Eye (tissue), 1 donor: ENCODE measurements at places on chromosomes 2 and 18.

DNA sequence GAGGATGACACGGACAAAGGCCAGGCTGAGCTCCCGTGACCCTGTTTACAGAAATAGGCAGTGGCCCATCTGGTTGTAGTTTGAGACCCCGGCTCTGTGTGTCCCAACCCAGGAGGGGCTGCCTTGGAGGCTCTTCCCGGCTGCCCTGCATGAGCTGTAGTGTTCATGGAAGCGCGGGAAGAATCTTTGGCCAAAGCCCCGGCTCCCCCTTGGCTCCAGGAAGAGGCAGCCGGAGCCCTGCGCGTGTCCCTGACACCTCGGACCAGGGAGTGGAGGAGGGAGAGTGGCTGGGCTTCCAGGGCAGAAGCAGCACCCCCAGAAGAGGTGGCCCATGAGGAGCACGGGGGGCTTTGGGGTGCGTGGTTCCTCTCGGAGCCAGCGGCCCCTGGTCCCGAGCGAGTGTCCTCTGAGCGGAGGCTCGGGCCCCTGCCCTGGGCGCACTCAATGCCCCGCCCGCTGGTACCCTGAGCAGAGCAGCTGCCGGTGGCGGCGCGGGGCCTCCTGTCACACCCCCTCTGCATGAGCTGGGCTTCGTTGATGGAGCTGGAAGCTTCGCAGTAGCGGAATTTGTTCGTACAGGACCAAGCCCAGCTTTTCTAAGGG is 21.7 kb downstream of the GPR35 start:
- DNase-seq: no peak

GRCh38 chr2:171522788-171523087 is 464 bp downstream of the CYBRD1 start:
- no peak for DNase-seq

- DNase-seq: no peak
These were observed 309.0 kb downstream of the RDH14 start for GRCh38 chr2:18251486-18251885.

DNA sequence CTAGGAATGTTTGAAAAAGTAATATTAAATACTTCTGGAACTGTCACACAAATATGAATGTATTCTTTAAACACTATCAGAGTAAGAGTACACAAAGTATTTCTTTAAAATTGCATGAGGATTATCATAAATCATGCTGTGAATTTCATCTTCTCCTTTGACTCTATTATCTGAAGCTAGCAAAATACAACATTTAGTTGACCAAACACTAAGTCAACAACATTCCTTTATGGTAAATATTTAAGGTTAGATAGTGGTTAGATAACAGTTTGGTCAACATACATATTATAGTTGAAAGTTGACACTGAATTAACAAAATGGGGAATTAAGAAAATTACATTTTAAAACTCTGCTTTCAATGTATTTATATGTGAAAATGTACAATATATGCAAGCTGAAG is 72.1 kb upstream of the GRB14 start:
- DNase-seq: no peak

DNA sequence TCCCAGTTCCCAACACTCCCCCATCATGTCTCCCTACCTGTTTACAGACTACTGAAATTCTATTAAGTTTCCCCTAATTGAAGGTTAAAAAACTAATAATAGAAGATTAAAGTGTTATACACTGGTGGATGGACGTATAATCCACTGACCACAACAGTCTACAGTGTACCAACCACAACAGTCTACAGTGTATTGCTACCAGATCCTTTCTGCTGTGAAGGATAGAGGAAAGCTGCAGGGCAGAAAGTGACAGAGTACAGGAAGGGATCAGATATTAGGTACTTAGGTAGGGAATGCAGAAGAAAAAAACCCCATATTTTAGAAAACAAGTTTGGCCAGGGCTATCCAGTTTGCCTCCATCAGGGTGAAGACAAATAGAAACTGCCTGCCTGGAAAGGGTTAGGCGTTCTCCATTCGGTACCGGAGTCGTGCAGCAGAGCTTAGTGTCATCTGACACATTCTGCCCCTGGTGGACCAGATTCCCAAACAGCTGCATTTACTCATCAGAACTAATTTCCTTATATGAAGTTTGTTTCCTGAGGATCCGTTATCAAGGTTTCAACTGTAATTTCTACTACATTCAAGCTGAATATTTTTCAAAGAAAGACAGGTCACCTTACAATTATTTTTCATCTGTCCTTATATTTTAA is 49.9 kb downstream of the KLF7 start:
- no peak for DNase-seq

- DNase-seq: no peak
These were observed 494.7 kb downstream of the ARHGAP15 start for GRCh38 chr2:143623909-143624260.

GRCh38 chr18:48454261-48454757 is 45.1 kb upstream of the ZBTB7C start:
- DNase-seq: no peak

GRCh38 chr2:132703396-132703795 is 33.4 kb upstream of the LYPD1 start:
- DNase-seq: no peak

- DNase-seq: no peak
These were observed 36.2 kb downstream of the ADNP2 start for GRCh38 chr18:80145196-80145804.

DNA sequence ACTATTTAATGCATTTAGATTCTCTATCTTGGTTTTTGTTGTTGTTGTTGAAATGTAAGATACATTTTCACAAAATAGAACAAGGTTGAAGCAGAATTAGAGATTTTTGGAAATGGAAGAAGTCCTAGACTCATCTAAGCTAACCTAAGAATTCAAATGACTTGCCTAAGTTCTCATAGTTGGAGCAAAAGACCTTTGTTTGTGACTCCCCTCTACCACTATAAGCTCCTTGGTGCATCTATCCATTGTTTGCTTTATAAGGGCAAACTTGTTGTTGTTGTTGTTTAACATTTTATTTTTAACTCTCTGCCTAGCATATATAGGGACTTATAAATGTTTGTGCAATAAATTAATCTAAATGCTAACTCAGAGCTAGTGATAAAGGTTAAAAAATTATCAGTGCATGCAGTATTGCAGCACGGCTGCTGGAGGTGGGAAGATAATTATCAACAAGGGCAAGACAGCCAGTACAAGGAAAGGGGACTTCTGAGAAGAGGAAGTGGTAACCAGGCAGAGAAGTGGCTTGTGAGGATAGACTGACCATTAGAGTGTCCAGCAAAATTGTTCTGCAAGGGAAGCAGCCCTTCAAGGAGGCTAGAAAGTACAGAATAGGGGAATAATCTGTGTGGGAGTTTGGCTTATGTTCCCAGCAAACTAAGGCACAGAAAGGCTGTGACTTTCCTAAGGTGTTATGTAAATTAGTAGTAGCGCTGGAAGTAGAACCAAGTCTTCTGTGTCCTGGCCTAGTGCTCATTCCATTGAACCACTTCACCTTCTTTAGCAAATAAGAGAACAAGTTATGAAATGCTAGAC is 38.1 kb upstream of the ACYP2 start:
- no peak for DNase-seq

DNA sequence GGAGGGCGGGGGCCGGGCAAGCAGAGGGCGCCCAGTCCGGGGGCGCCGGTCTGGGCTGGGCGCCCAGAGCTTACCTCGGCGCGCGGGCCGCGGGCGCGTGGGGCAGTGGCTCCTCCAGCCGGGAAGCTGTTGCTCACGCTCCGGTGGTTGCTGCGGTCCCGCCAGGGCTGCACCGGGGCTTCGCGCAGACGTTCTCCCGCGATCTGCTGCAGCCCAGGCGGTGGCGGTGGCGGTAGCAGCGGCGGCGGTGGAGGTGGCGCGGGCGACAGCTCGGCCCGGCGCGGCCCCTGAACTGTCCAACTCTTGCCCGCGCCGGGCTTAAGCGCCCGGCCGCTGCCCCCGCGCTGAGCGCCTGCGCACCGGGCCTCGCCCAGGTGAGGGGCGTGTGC is 391 bp downstream of the ZNF385B start:
- no peak for DNase-seq

GRCh38 chr2:109353806-109354745 is 225.1 kb downstream of the SH3RF3 start:
- no peak for DNase-seq

DNA sequence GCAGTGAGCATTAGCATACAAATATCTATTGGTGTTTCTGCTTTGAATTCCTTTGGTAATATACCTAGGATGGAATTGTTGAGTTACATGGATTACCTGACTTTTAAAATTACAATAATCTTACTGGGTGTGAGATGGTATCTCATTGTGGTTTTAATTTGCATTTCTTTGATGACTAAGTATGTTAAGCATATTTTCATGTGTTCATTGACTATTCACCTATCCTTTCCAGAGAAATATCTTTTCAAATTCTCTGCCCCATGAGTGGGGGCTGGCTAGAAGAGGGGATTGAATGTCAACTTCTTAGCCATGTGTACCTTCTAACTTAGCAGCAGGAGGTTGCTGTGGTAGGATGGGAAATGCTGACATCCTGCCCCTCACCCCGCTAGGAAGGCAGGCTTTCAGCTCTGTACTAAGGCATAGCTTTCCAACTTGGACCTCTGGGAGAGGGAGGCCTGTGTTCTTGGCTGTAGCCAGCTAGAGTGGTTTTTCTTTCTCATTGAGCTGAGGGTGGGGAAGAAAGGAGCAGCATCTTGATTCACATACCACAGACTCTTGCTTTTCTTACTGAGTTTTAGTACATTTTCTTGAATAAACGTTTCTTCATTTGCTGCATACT is 63.3 kb upstream of the TTC27 start:
- no peak for DNase-seq

- DNase-seq: no peak
These were observed 348.6 kb upstream of the SALL3 start for GRCh38 chr18:78630981-78631510.

GRCh38 chr18:31688606-31689005 is 4.2 kb upstream of the B4GALT6 start:
- no peak for DNase-seq

- no peak for DNase-seq
These were observed 3.6 kb downstream of the HJURP start for GRCh38 chr2:233850745-233851144.

DNA sequence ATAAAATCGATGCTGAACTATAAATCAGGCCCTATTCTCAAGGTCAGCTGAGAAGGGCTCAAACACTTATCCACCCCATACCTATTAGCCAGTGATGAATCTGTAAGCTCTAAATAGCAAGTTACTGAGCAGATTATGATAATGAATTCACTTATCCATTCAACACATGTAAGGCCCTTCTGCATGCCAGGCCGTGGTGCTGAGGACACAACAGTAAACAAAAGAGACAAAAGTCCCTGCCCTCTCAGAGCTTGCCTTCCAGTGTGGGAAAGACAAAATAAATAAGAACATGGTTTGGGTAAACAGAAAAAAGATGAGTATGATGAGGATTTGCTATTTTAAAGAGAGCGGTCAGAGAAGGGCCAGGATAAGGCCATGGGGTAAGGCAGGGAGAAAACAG is 11.7 kb downstream of the TTC32 start:
- no peak for DNase-seq

GRCh38 chr2:3446381-3446780 is 66.9 kb downstream of the TRAPPC12 start:
- no peak for DNase-seq

GRCh38 chr18:12026562-12026961 is 45.3 kb downstream of the IMPA2 start:
- no peak for DNase-seq

DNA sequence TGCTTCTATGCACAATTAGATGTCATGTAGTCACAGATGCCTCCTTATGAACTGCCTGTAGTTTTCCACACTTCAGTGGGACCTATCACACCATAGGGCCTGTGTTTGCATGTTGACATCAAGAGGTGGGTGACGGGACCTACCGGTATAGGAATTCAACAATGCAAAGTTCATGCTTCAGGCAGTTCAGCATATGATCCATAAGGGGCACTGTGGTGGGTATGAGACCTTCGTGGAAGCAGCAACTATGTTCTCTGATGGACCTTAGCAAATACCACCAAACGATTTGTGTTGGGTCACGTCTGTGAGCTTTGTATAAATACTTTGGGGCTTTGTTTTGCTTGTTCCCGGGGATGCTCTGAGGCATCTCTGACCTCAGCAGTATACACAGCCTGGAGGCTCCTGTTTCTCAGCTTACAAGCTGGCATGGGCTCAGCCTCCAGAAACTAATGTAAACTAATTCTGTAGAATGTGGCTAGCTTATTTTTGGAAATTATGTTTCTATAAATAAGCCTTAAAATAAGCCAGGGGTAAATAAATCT is 111.6 kb downstream of the DTNA start:
- no peak for DNase-seq

- peak; percentile 59 for DNase-seq
These were observed 9.7 kb upstream of the IL1RN start for GRCh38 chr2:113117541-113118262.

- no peak for DNase-seq
These were observed 68.7 kb upstream of the HPCAL1 start for GRCh38 chr2:10234013-10234306.

DNA sequence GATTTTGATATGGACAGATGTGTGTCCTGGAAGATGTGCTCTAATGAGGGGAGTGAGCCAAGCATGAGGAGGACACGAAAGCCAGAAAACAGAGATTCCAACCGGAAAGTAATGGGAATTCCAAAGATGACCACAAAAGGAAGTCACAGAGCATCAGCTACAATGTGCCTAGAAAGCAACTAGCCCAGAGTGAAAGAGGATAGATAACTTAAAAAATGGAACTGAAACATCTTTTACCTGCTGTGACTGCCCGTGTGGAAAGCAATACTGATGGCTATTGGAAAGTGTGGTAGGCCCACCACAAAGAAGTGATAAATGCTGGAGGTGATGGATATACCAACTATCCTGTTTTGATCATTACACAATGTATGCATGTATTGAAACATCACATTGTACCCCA is 21.6 kb downstream of the DNMT3A start:
- no peak for DNase-seq

DNA sequence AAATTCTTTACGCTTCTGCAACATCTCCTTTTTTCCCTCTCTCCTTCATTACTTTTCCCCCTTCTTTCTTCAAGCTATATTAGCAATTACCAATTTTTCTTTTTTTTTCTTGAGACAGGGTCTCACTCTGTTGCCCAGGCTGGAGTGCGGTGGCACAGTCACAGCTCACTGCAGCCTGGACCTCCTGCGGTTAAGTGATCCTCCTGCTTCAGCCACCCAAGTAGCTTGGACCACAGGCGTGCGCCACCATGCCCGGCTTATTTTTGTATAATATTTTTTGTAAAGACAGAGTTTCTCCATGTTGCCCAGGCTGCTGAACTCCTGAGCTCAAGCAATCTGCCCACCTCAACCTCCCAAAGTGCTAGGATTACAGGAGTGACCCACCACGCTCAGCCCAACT is 70.7 kb downstream of the EPG5 start:
- DNase-seq: no peak

GRCh38 chr2:19355931-19356544 is 2.4 kb downstream of the OSR1 start:
- DNase-seq: no peak

GRCh38 chr18:58861353-58861752 is 3.3 kb upstream of the ZNF532 start:
- peak; percentile 73 for DNase-seq

DNA sequence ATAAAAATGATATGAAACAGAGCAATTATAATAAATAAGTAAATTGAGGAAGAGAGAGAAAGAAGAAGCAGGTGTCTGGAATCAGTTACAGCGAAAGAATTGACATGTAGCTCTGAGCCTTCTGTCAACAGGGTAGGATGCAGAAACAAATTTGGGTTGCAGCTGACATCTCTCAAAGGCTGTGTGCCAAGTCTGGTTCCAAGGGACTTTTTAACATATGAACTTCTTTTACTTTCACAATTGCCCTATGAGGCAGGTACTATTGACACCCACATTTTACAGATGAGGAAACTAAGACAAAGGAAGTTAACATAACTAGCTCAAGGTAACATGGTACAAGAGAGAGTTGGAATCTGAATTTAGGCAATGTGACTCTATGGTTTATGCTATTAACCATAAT is 260.0 kb downstream of the ASXL3 start:
- no peak for DNase-seq

- peak; percentile 45 for DNase-seq
These were observed 395.8 kb downstream of the PID1 start for GRCh38 chr2:228875152-228875900.
